HFFc6 (cell line): ENCODE measurements at places on chromosomes 3 and 15. TPM values are rescaled to one million over a fixed set of nuclear protein-coding genes. Genes with fewer than 3 reads are reported as not detected.

GRCh38 chr3:27880969-27881892 lies 159.1 kb upstream of the EOMES start:
- H3K36me3 ChIP-seq: no peaks in the 10 kb centered on the region
- H3K4me3 ChIP-seq: peak overlapping the region; percentile 64; the same call in 1 of the 2 replicates
- H3K27me3 ChIP-seq: peaks cover 10% of the 10 kb centered on the region
- no peak overlapping the region for H3K27ac ChIP-seq
- H3K4me1 ChIP-seq: no peaks in the 10 kb centered on the region

GRCh38 chr3:182729903-182730674 lies 63.2 kb upstream of the ATP11B start:
- no peak for DNase-seq
- H3K36me3 ChIP-seq: no peaks in the 10 kb centered on the region
- no peak overlapping the region for H3K4me3 ChIP-seq
- no peak overlapping the region for H3K27ac ChIP-seq
- H3K27me3 ChIP-seq: peaks cover 12% of the 10 kb centered on the region

GRCh38 chr15:52527911-52528563 lies 643 bp downstream of the MYO5A start:
- H3K4me3 ChIP-seq: peak overlapping the region; percentile 96
- peaks cover 57% of the 10 kb centered on the region for H3K4me1 ChIP-seq
- peaks cover 1% of the 10 kb centered on the region; the same call in 1 of the 2 replicates for H3K27me3 ChIP-seq
- peak; percentile 21 for DNase-seq

Gene RPL39L
- total RNA-seq: 9.4 to 19.7 TPM (median 13.9 TPM) in 3 replicates

DNA sequence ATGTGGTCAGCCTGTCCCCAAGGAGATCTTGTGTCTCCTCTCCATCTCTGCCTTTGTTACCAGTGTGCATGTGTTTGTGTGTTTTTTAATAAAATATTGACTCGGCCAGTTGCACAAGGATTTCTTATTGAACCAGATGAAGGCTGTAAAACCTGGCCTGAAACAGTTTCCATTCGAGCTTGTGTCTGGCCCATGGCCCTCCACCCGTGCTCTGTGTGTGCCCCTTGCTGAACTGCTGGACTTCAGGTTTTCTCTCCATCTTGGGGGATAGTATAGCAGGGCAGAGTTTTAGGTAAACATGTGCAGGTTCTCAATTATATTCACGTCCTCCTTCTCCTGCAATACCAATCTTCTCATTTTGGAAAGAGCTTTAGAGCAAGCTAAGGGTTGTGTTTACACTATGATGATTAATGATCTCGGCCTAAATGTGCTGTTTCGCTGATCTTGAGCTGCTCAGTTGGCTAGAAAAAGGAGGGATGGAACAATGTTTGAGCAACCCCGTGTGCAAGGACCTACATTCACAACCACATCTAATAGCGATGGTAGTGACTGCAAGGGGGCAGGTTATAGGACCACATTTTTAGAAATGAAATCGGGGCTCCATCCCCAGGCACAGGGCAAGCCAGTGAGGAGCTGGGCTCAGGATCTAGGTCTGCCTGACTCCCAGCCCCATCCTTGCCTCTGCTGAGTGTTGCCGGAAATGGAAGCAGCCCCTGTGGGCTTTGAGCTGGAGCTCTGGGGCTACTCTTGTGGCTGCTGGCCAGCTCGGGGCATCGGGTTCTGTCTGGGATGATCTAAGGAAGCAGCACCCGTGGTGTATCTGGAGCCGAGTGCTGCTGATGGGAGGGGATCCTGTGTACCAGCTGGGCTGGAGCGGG lies 47.7 kb downstream of the CMTM6 start:
- DNase-seq: no peak
- no peak overlapping the region for H3K4me3 ChIP-seq
- H3K27ac ChIP-seq: peak overlapping the region; percentile 50
- H3K27me3 ChIP-seq: no peaks in the 10 kb centered on the region; the same call in 1 of the 2 replicates
- peaks cover 9% of the 10 kb centered on the region; the same call in 1 of the 2 replicates for H3K36me3 ChIP-seq

GRCh38 chr15:100500226-100500990 lies 28.3 kb downstream of the CERS3 start:
- no peak for DNase-seq
- no peaks in the 10 kb centered on the region; the same call in 1 of the 2 replicates for H3K27me3 ChIP-seq
- no peak overlapping the region for H3K27ac ChIP-seq
- no peak overlapping the region for H3K4me3 ChIP-seq

GRCh38 chr3:186382217-186382885 lies 20.3 kb upstream of the DGKG start:
- H3K27me3 ChIP-seq: peaks cover 14% of the 10 kb centered on the region
- no peak for DNase-seq
- no peak overlapping the region for H3K4me3 ChIP-seq
- no peaks in the 10 kb centered on the region for H3K36me3 ChIP-seq
